ENCODE measurements at places on chromosomes 5 and 9.

GRCh38 chr9:69809304-69809863, 11.2 kb upstream of the CFAP95 start:
- DNase-seq: peak; percentile 14

GRCh38 chr5:116574367-116575325, at the start of gene SEMA6A:
TSS of gene SEMA6A (minus strand) at chr5:116574823. CDS start at chr5:116504944, 69,879 bp downstream.
- no peak for DNase-seq

- DNase-seq: no peak
Measured at GRCh38 chr5:79075646-79076426, 6.3 kb downstream of the BHMT2 start.

DNA sequence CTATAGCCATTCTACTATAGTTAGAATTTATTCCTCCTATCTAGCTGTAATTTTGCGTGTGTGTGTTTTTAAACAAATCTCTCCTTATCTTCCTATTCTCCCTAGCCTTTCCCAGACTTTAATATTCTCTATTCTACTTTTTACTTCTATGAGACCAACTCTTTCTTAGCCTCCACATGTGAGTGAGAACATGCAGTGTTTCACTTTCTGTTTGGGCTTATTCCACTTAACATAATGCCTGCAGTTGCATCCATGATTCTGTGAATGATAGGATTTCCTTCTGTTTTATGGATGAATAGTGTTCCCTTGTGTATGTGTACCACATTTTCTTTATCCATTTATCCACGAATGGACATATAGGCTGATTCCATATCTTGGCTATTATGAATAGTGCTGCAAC, 192.3 kb upstream of the TLX3 start:
- no peak for DNase-seq

DNA sequence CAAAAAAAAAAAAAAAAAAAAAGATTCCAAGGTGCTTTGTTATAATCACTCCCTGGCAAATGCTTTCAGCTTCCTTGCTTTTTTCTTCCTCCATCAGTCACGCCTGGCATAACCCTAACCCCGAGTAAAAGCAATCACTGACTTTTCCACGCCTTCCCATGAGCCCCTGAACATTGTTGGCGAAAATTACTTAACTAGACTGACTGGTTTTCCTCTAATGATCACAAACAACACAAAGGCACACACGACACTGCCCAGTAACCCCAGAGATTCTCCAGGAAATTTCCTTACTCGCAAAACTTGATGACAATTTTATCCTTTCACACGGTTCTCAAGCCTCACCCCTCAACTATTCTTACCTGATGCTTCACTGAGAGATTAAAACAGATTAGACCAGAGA, 11.4 kb upstream of the PTGR1 start:
- DNase-seq: no peak

DNA sequence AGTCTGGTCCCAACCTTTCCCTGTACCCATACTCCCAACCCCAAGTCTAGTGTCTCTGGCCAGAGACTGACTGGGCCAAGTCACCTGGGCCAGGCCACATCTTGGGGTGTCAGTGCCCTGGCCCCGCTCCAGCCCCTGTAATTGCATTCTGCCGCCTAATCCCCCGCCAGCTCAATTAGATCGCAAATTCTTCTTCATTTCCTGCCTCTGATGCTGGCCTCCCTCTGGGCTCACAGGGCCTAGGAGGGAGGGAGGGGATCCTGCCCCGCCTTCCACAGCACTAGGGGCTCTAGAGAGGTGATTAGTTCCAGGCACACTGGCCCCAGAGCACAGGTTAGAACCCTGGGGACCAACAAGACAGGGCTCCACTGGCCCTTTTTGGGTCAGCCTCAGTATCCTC, 5.5 kb downstream of the CXXC5 start:
- DNase-seq: no peak

DNA sequence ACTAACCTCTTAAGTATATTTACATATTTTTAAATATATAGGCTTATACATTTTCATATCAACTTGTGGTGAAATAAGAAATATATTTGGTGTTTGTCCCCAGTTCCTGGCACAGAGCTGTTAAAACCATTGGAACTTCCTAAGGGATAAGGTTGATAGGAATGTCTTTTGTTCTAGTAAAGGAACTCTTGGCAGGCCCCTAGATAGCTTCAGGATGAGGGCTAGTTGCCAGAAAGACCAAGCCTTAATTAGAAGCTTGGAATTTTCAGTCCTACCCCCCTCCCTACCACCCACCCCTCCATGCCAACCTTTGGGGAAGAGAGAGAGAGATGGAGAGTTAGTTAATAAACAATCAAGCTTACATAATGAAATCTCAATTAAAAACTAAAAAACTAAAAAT, 638.6 kb upstream of the ACO1 start:
- DNase-seq: no peak

DNA sequence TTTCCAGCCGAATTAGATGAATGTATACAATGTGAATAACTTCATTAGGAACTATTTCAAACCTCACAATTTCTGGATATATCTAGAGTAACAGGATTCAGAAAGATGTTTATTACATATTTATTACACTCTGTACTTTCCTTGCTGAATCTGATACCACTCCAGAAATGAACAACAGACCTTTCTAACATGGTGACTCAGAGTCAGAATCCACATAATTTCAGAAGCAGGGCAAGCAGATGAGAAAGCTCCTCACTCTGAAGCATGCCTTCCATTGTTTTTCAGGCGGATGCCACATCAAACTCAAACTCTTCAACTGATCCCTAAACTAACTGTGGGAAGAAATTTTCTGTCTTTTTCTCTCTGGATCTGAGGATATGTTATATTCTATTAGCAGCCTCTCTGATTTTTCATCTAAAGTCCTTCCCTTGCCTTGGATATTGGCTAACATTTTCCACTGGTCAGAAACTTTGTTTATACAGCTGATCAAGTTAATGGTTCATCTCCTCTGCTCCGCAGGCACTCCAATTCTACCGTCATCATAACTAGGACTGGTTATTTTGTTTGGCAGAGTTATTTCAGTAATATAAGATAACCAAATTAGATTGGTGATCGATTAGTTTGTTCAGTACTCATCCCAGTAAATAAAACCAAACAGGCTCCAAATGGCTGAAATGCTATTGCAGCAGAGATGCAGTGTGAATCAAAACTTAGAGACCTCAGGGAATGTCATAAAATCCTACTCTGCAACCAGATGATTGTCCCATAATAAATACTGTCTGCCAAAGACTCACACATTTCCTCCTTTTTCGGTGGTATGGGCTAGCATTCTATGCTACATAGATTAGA, 556.0 kb downstream of the EBF1 start:
- no peak for DNase-seq

Measured in CD4-positive, alpha-beta T cell treated with Interleukin-4 for 4 hours (primary cell).